ENCODE measurements at places on chromosomes 1 and 21.

DNA sequence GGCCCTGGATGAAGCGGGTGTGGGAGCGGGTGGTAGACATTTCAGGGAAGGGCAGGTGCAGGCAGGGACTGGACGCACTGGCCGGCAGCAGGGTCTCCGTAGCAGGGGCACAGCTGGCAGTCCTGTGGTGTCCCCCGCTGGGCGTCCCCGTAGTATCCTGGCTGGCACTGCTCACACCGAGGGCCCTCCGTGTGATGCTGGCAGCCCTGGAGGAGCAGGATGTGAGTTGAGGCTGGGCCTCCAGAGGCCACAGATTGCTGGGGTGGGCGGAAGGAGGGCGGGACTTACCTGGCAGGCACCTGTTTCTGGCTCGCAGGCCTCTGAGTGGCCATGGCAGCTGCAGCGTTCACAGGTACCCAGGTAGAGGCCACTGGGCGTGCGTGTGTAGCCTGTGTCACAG lies 62.3 kb downstream of the LDLRAD2 start:
- DNase-seq = no peak

- DNase-seq = no peak
These were observed 15.2 kb downstream of the TFAP2E start for GRCh38 chr1:35588197-35588910.

- no peak for DNase-seq
These were observed 31.6 kb downstream of the IGSF5 start for GRCh38 chr21:39776589-39776988.

- DNase-seq = no peak
These were observed 60.3 kb downstream of the KCNJ6 start for GRCh38 chr21:37855647-37856625.

- no peak for DNase-seq
These were observed 2.6 kb downstream of the RIMS3 start for GRCh38 chr1:40662864-40663263.

- DNase-seq = no peak
These were observed 127.3 kb upstream of the ADGRL4 start for GRCh38 chr1:79133774-79134364.

- no peak for DNase-seq
These were observed 10.6 kb downstream of the USP25 start for GRCh38 chr21:15740383-15740782.

DNA sequence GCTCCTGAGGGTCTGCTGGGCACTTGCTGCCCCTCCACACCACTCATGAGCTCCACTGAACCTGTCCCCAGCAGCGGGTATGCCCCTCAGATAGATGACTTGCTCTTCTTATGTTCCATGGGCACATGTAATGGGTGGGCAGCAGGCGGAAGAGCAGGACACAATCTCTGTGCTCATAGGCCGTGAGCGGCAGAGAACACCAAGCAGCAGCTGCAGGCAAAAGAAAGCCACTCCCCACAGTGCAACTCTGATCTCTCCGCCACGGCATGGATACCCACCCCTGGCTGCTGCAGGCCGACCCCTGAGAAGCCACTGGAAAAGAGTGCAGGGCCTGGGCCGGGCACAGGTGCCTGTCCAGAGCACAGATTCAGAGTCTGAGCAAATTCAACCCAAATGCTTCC lies 135.2 kb upstream of the RUNX3 start:
- no peak for DNase-seq

- DNase-seq = no peak
These were observed 21.7 kb upstream of the S100A2 start for GRCh38 chr1:153587314-153587713.

GRCh38 chr1:200869376-200869752 lies 3.4 kb upstream of the GPR25 start:
- DNase-seq = no peak

DNA sequence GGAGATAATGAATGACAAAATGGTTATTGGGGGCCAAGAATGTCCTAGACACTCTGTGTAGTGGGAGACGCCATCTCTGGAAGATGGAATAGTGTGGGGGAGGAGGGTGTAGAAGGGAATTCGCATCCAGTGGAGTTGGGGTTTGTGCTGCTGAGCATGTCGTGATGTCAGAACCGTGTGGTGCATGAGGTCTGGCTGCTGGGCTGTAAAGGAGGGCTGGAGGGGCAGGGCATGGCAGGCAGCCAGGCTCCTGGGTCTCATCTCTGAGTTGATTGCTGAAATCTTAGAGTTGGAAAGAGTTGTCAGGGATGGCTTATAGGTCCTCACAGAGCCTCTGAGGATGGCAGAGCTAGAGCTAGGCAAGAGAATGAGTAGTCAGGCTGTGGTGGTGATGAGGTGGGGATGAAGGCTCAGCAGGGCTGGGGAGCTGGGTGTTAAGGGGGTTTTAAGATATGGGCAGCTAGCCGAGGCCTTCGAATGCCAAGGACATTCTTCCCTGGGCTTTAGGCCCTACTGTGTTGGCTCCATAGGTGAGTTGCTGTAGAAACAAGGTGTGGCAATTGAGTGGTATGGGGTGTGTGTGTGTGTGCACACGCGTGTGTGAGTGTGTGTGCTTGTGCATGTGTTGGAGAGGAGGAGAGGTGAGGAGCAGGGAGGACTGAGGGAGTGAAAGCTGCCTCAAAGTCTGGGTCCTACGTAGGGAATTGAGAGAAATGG lies 1.9 kb downstream of the PPFIA4 start:
- DNase-seq = no peak

GRCh38 chr1:60692031-60692430 lies 390.3 kb upstream of the NFIA start:
- DNase-seq = no peak

DNA sequence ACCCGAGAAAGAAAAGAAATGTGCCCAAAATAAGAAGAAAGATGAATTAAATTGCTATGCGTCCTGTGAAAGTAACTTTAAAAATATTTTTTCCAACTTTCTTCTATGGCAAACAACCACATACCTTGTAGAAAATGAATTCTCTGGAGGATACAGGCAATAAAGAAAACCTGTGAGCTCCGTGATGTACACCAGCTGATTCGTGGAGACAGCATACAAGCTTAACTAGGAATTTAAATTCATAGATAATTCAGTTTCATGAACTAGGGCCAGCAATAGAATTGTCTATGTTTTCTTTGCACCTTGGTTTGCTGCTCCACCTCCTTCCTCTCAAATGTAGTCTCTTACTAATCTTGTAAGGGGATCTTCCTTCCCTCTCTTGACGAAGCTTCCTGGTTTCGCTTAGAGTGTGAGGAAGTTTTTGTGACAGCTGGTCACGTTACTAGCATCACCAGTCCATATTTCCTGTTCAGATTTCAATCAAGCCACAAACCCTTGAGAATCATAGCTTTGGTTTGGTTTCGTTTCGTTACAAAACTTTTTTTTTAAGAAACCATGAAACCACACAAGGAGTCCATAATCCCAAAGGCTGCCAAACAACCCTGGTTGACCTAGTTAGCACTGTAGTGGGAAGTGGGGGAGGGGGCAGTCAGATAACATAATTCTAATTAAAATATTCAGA lies 35.8 kb downstream of the GREM2 start:
- DNase-seq = no peak

DNA sequence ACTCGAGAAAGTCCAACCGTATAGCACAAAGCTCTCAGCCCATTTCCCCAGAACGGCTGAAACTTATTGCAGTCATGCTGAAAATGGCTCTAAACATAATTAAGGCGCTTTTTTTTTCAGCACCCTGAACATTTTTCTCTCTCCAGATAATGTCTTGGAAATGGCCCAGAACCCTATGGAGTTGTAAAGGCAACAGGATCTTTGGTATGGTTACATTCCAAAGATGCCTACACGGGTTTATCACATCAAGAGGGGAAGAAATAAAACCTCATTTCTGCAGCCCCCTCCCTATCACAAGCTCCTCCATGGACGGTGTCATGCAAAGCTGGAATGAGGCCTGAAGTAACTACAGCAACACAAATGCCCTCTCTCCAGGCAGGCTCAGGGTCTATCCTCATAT lies 126.4 kb upstream of the GALNT2 start:
- DNase-seq = peak; percentile 41

GRCh38 chr1:23618586-23619083 lies 59.3 kb upstream of the ID3 start:
- DNase-seq = no peak

GRCh38 chr21:46211786-46212720 lies 16.5 kb downstream of the LSS start:
- no peak for DNase-seq

DNA sequence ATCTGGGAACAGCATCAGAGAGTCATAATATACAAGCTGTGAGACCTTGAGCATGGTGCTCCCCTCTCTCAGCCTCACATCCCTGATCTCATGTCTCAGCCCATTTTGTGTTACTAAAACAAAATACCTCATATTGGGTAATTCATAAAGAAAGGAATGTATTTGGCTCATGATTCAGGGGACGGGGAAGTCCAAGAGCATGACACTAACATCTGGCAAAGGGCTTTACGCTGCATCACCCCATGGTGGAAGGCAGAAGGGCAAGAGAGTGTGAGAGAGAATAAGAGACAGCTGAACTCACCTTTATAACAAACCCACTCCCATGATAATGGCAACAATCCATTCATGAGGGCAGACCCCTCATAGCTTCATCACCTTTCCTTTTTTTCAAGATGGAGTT lies 36.5 kb downstream of the RNASEL start:
- no peak for DNase-seq

- no peak for DNase-seq
These were observed 7.5 kb downstream of the WDR47 start for GRCh38 chr1:109034382-109034781.

GRCh38 chr1:197510691-197511378 lies 242.8 kb downstream of the CRB1 start:
- no peak for DNase-seq
